Fibroblast of the aortic adventitia (primary cell): ENCODE measurements at places on chromosomes 6 and 20.
A peak's percentile ranks its signal among the peaks of the same experiment; 100 is the strongest.

DNA sequence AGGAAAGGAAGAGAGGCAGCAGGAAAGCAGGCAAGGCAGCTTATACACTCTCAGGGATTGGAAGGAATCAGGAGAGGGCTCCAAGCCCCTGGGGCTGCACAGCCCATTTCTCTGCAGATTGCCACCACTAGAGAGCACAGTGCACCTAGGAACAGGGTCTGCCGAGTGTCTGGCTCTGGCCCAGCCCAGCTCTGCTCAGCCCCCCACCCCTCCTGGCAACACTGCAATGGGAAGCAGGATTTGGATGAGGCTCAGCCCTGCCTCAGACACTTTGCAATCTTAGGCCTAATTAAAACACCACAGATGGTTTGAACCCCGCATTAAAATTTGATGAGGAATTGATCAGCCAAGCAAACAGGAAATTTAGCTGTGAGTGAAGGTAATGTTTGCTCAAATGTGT, 252.7 kb downstream of the DHX35 start:
- DNase-seq, result no peak

DNA sequence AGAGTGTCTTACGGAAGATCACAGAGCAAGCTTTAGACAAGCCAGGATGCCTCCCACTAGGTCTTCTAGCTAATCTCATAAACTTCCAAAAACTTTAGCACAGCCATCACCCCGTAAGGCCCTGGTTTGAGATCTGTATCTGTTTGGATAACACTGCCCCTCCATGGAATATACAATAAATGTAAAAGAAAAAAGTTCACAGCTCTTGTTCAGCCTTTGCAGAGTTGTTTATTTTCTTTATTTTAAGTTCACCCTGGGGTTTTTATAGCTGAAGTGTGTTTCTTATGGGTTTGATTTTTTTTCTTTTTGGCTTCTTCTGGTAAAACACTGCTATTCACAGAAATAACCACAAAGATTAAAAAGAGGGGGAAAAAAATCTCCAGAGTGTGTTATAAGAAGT, 125.6 kb downstream of the EYA2 start:
- peak; percentile 4 for DNase-seq

DNA sequence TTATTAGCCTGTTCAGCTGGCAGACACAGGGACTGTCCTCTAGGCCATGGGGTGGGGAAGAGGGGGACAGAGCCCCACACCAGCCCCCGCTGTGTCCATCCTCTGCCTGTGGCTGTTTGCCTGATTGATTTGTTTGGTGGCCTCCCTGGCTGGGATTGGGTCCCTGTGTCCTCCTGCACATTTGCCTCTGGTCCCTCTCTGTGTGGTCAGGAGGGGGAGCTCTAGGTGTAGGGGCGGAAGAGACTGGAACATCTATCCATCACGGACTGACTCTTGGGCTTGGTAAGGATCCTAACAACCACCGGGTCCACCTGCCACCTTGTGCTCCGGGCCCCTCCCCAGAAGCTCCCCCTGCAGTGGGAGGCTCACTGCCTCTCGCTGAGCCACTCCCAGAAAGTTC, 38.4 kb upstream of the CCDC167 start:
- no peak for DNase-seq

GRCh38 chr20:23242556-23243180, 107.9 kb upstream of the NXT1 start:
- DNase-seq, result no peak

- DNase-seq, result peak; percentile 95
These were observed 179.2 kb upstream of the PHACTR1 start for GRCh38 chr6:12537389-12537788.
